ENCODE measurements at places on chromosomes 3 and 15. TPM values are rescaled to one million over a fixed set of nuclear protein-coding genes. Genes with fewer than 3 reads are reported as not detected.

The LYZL4 gene
- total RNA-seq, result not detected

- no peak for DNase-seq
Observed at GRCh38 chr15:65953622-65954021, 84.3 kb downstream of the RAB11A start.

DNA sequence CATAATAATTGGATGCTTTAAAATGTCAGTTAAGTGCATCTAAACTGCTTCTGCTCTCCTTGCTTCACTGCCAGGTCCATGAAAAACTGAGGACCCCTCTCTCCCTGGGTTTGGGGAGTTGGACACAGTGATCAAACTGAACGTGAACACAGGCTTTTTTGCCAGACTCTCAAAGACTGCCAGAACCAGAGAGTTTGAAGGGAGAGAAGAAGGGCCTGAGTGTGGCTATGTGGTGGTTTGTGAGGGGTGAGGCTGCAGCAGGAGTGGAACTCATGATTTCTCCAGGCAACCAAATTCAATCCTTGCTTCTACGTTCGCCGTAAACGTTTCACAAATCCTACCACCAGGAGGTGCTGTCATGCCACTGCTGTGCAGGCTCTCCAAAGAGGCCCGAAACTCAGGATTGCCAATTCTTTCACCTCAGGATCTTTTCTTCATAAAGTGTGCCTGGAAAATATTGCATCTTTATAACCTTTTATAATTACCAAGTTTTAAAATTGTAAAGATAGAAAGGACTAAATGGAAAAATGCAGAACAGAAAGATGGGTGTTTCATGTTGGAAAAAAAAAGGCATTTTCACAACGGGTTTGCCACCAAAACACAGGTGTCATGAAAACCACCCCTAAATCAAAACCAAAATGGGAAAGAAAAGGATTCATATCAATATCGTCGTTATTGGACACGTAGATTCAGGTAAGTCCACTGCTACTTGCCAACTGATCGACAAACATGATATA is 19.7 kb downstream of the TM4SF4 start:
- DNase-seq, result no peak

The GABRA5 gene
- not detected for total RNA-seq

DNA sequence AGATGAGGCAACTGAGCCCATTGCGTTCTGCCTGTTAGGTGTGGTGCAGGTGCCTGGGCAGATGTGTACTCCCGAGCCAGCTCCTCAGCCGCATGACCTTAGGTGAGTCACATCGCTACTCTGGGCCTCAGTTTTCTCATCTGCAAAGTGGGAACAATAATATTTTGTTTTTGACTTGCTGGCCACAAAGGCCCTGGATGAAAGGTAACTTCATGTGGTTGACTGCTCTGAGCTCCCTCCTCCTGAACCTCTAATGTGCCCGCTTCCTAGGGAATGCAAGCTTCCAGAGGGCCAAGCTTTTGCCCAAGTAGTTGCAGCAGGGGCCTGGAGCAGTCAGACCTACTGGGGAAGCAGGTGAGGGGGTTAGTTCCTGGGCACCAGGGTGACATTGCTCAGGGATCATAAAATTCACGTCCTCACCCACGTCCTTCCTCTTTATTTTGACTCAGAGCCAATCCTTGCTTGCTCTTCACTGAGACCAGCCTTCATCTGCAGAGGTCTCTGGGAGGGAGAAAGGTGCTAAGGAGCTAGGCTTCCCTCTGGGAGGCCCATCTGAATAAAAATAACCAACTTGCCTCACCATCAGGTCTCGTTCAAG is 149.0 kb upstream of the TLE3 start:
- no peak for DNase-seq

GRCh38 chr3:24086206-24086605 is 141.1 kb downstream of the NR1D2 start:
- DNase-seq, result no peak

- no peak for DNase-seq
Observed at GRCh38 chr15:70091726-70092463, 5.8 kb downstream of the TLE3 start.

The CTDSPL gene
- 28.0 TPM for total RNA-seq

DNA sequence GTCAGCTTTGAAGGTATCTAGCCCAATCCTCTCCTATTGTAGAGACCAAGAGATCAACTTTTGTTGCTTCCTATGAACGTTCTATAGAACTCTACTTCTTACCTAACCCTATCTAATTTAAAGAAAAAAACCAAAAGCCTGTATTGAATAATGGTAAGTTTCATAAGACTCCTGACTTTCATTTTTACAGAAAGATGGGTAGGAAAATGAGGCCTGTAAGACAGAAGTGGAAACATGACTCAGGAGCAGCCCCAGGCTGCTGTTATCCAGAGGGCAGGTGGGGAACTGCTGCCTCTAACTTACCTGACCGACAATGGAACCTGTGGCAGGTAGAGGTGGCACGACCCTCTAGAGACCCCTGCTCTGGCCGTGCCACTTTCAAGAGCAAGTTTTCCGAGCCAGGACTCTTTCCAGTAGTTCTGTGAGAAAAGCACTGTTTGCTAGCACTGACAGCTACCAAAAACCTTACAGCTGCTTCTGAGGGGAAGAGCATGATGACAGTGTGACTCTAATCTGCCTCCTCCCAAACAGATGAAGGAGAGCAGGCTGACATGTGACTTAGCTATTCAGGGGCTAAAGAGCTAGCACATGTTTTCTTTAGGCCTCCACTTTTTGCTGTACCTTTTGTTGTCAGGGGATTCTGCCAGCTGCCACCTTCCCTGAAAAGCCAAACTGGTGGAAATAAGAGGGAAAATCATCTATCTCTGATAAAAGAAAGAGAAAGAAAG is 17.5 kb downstream of the POPDC2 start:
- DNase-seq, result no peak

GRCh38 chr15:66747886-66748707 is 46.1 kb downstream of the SMAD6 start:
- DNase-seq, result no peak

The KCNMB3 gene
- 1.2 TPM for total RNA-seq

The LRTM1 gene
- not detected for total RNA-seq

DNA sequence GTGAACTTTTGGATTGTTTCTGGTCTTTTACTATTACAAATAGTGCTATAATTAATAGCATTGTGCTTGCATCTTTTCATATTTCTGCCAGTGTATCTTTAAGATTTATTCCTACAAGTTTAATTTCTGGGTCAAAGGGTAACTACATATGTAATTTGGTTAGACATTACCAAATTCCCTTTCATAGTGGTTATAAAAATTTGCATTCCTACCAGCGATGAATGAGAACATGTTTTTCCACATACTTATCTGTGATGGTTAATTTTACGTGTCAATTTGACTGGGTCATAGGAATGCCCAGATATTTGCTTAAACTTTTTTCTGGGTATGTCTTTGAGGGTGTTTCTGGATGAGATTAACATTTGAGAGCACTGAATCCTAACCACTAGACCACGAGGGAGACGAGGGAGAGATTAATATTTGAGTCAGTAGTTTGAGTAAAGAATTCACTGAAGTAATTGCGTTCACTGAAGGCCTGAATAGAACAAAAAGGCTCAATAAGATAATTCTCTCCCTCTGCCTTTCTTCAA is 132.3 kb upstream of the NEO1 start:
- DNase-seq, result no peak

DNA sequence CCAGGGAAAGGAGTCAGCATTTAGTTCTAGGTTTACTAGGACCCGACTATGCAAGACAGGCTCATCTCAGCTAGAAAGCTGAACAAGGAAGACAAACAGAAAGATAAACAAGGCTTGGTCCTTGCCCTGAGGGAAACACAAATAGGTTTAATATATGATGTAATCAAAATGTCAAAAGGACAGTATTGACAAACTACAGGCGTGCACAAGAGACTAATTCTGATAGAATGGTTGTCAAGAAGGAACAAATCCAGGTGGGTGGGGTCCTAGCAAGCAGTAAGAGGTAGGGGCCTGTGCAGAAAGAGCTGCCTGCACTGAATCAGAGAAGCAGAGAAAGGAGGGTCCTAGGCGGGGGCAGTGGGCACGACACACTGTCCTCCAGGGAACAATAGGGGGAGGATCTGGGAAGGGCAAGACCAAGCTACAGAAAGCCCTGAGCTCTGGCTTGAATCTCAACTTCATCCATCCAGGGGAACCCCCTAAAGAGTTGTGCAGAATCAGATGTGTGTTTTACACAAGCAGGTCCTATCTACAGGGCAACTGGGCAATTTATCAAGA is 23.4 kb downstream of the RFTN1 start:
- no peak for DNase-seq

DNA sequence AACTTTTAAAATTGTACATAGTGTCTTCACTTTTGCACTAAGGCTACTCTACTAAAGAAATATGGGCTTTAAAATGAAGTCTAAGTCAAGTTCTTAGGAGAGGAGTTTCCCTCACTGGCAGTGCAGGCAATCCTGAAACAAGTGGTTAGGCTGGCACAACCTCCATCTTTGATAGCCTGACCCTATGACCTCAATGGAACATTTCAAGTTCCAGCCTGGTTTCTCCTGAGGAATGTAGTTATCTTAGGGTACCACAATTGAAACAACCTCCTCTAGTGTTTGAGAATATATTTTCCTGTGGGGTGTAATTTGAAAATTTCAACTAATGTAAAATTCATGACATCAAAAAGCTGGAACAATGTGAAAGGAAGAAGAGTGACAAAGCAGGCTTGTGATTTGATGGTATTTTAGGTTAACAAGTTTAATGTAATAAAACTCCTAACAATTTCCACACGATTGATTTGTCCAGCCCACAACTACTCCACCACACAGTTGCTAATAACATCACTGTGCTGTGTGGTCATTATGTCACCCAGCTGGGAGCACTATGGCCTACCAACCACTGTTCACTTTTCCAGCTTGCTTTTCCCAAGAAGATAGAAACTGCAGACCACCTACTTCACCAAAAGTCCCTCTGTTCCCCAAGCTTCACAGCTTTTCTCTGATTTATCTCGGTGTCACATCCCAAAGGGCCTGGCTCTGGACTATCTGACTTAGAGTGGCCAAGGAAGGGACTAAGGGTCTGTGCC is 1.8 kb downstream of the WWTR1 start:
- DNase-seq, result no peak

DNA sequence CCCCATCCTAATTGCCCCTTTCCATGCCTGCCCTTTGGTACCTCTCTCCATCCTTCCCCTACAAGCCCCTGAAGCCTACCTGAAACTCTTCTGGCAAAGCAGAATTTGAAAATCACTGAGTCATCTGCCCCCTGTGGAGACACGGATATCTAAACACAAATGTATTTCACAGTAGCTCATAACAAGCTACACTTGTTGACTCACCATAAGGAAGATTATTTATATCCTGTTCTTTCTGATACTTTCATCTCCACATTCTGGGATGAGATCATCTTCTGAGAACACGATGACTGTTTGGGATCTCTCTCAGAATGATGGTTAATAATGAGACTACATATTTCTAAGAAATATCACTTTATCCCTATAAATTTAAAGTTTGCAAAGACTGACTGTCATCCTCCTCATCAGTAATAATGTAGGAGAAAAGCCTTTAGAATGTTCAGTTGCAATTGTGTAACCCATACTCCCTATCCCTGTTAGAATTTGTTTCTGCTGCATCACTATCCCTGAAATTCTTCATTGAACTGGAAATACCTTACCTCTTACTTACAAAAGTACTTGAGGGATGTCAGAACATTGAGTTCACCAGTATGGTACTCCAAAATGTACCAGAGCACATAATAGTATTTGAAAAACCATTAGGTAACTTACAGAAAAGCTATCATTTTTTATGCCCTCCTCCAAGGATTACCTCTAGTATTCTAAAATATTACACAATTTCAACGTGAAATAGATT is 116.1 kb upstream of the IL12A start:
- DNase-seq, result no peak

GRCh38 chr15:28273468-28273867 is 48.5 kb downstream of the HERC2 start:
- no peak for DNase-seq

- no peak for DNase-seq
Observed at GRCh38 chr15:98923171-98923570, 84.4 kb downstream of the PGPEP1L start.

DNA sequence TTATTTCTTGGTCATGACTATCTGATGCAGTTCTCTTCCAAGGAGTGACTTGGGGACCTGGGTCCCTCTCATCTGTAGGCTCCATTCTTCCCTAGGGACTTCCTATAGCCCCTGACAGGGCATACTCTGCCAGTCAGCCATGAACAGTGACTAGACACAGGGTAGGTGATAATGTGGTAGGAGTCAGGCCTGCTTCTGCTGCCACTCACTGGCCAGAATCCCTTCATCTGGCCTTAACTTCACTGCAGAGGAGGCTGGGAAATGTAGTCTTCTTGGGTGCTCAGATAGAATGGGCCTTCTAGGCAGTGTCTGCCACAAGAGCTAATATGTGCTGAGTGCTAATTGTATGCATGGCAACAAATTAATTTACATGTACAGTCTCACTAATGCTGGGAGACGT is 84.5 kb downstream of the CACNA2D3 start:
- DNase-seq, result peak; percentile 31

The NOX5 gene
- 0.74 TPM for total RNA-seq

DNA sequence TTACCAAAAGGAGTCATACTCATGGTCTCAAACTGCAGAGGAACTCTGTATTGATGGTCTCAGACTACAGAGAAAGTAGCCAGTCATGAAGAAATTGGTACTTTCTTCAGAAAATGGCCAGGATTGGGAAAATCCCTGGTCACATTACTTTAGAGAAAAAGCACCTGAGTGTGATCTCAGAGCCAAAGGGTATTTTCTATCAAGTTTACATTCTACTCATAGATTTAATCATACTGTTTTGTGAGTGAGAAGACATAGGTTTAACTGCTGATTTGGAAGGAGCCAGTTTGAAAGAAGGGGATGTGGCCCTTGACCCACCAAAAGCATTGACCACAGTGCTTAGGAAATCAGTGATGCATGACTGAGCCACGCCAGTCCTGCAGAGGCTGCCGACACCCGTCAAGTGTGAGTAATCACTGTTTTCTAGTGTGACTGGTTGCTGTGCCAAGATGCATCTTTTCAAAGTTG is 203.6 kb downstream of the AKAP13 start:
- no peak for DNase-seq

The GHSR gene
- total RNA-seq, result not detected
